ENCODE measurements at places on chromosomes 11 and 22.

GRCh38 chr11:57192316-57192715, 10.6 kb downstream of the LRRC55 start:
- DNase-seq = no peak

DNA sequence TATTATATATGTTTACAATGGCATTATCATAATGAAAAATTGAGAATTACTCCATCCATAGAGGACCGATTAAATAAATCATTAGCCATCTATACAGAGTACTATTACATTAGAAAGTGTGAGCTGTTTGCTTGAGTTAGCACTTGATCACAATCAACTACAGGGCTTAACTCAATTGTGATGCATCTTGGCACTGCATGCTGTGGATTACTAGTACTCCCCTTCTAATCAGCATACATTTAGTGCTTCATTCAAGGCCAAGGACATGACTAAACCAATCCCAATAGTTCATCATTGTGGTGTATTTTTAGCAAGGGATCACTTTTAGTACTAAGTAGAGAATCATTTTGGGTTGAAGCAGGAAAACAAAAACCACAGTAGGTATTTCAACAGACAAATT, 23.5 kb upstream of the ARHGAP42 start:
- DNase-seq = no peak

DNA sequence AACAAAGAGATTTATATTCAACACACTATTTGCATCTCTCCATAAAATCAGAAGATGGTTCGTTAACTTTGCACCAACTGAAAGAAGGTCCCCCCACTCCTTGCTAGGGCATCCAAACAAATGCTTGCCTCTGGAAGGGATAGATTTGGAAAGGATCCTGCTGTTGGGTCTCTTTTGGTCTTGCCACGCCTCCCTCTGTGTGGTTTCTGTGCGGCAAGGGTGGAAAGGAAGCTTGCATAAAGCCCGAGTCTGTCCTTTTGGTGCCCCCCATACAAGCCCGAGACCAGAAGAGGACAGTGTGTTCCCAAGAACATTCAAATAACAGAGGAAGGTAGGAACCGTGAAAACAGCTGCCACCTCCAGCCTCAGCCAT, 15.1 kb downstream of the SCGB1A1 start:
- DNase-seq = no peak

GRCh38 chr11:126145954-126146353, 65.5 kb downstream of the RPUSD4 start:
- DNase-seq = no peak

- DNase-seq = peak; percentile 80
Observed at GRCh38 chr11:36744375-36745168, 146.5 kb upstream of the RAG2 start.

GRCh38 chr22:45564349-45565030, 61.8 kb downstream of the FBLN1 start:
- no peak for DNase-seq

- DNase-seq = no peak
Observed at GRCh38 chr11:16896729-16897469, 117.3 kb downstream of the PLEKHA7 start.

Measured in OCI-M1 (cell line).